GM10248 (cell line): ENCODE measurements at places on chromosomes 1 and 21.

DNA sequence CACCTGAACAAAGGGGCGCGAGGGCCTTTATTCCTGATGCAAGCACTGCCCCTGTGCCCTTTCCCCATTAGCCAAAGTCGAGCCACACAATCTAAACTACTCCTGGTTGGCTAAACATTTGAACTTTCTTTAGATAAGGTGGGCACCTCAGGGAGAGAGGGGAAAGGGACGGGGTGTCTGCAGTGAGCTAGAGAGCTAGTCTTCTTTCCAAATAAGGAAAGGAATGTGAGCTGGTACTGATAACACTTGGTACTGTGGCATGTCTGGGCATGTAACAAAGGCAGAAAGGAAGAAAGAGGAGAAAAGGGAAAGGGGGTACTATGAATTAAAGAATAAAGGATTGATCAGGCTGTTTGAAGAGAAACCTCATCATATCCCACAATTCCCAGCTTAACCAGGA, 62.8 kb downstream of the OVGP1 start:
- DNase-seq = no peak

DNA sequence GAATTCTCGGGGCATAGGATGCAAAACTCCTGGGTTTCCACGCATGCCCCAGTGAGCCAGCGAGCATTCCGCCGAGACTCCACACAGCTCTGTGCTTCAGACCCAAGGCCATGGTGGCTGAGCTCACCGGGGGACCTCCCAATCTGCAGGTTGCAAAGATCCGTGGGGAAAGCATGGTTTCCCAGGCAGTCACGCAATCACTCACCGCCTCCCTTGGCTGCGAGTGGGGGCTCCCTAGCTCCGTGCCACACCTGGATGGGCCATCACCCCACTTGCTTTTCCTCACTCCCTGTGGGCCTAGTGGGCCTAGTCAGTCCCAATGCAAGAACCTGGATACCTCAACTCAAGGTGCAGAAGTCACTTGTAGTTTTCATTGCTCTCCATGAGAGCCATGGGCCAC, 37.0 kb upstream of the SAMD11 start:
- no peak for DNase-seq

- no peak for DNase-seq
Measured at GRCh38 chr1:199931666-199932377, 95.7 kb upstream of the NR5A2 start.

DNA sequence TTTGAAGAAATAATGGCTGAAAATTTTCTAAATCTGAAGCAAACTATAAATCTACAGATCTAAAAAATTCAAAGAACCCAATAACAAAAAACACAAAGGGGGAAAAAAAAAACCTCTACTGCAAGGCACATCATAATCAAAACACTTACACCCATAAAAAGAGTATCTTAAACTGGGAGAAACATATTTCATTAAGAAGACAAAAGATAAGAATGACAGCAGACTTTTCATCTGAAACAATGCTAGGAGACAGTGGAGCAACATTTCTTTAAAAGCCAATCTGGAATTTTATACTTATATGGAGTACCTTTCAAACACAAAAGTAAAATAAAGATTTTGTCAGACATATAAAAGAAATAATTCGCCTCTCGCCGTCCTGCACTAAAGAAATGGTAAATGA, 49.1 kb downstream of the COP1 start:
- no peak for DNase-seq

GRCh38 chr1:99347041-99347684, 82.9 kb downstream of the PLPPR4 start:
- DNase-seq = no peak
